ENCODE measurements at places on chromosomes 11 and 22.

DNA sequence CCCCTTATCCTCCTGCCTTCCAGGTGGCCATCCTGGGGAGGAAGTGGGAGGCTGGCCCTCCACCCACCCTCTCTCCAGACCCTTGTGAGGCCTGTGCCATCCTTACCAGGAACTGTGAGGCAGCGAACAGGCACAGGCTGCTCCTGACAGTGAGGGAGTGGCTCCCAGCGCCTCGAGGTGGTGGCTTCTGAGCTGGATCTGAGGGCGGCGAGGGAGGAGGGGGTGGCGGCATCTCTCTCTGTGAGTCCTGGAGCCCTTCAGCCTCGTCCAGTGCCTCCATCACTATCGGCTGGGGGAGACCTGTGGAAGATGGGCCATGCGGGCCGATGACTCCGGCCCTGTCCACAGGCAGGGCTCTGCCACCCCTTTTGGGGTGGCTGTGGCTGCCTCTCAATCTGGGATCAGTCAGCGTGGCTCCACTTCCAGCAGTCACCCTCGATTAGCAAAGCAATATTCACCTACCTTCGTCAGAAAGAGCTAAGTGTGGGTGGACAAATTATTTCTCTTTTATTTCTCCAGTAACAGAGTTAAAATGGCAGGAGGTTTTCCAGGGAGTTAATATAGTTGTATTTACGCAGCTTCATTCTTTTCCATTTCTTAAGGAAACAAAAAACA, 18.0 kb upstream of the IGSF22 start:
- DNase-seq, result no peak

DNA sequence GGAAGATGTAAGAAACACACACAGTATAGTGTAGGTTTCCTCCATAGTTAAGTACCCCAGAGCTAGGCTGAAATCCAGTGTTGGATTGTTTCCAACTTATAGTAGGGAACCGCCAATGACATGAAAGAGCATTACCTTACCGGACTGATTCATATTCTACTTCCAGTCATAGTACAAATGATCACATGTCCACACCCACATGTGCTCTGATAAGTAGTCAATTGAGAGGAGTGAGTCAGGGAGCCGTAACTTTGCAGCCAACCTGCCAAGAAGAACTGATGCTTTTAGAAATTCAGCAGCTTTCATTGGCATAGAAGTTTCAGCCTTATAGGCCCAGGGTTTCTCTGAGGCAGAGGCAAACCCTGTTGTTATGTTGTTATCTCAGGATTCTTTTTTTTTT, 240.6 kb downstream of the ETS1 start:
- no peak for DNase-seq

DNA sequence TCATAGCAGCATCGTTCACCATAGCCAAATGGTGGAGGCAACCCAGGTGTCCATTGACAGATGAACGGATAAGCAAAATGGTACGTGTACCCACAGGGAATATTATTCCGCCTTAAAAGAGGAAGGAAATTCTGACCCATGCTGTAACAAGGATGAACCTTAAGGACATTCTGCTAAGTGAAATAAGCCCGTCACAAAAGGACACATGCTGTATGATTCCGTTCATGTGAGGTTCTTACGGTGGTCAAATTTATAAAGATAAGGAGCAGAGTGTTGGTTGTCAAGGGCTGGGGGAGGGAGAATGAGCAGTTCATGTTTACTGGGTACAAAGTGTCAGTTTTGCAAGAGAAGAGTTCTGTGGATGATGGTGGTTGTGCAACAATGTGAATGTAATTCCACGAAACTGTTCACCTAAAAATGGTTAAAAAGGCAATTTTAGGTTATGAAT, 26.3 kb downstream of the APOL1 start:
- peak; percentile 4 for DNase-seq

- DNase-seq, result no peak
Measured at GRCh38 chr11:43985386-43985752, 42.9 kb downstream of the C11orf96 start.

GRCh38 chr11:124829986-124830385, 29.8 kb upstream of the MSANTD2 start:
- DNase-seq, result peak; percentile 37

GRCh38 chr11:117381481-117382387, 54.1 kb downstream of the CEP164 start:
- no peak for DNase-seq

DNA sequence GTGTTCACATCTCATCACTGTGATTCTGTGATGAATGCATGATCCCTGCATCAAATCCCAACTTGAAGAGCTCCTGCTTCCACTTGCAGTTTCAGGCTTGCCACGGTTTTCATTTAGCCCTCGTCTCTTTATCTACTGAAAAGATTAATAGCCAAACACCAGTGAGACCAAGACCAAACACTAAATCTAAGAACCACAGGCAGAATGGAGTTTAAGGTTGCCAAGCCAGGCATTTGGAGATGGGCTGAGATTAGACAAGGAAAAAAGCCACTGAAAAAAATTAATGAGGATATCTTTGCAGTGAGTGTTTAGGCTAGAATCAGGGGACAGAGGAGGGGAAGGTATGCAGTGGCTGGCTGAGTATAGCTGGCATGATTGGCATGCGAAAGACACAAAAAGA, 227.2 kb upstream of the BLID start:
- no peak for DNase-seq

GRCh38 chr11:15843309-15843872, 513.0 kb downstream of the SOX6 start:
- DNase-seq, result peak; percentile 86

- peak; percentile 82 for DNase-seq
Measured at GRCh38 chr11:11635443-11635842, 13.6 kb upstream of the GALNT18 start.

DNA sequence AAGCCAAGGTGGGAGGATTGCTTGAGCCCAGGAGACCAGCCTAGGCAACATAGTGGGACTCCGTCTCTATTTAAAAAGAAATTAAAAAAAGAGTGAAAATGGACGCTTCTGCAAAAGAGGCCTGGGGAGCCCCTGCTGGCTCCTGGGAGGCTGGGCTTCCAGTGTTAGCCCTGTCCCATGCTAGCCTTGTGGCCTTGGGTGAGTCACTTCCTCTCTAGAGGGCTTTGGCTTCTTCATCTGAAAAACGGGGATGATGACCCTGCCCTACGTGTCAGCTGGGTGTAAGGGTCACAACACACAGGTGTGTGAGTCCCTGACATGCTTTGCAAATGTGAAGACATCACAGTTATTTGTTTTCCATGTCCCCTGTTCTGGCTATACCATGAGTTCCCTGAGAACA, 32.8 kb downstream of the FAM227A start:
- no peak for DNase-seq

DNA sequence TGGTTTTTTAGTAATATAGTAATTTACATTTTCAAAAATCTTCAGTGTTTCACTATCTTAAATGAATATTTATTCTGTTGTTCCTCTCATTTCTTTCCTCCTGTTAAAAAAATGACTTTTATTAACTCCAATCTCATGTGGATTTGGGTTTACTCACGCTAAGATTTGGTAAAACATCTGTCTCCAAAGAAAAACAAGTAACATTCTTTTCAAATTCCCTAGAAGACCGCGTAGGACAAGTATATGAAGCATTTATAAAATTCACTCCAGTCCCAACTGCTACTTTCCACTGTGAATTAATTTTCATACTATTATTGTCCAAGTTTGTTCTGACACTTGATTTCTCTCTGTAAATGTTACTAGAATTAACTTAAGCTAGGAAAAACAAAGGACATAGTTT, 26.2 kb downstream of the SBF2 start:
- DNase-seq, result no peak

DNA sequence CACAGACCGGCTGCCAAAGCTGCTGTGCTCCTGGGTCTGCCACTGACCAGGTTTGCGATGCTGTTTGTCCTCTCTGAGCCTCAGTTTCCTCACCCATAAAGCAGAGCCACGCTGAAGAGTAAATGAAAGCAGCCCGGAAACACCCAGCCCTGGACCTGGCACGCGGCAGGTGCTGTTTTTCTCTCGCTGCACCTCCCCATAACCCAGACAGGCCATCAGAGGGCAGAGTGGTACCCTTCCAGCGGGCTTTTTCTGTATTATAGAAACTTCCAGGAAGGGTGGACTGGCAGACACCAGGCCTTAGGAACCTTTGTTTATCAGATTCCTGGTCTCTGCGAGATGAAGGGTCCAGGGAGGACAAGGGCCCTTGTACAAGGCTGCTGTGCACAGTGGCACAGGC, 17.9 kb upstream of the FGF19 start:
- DNase-seq, result no peak

GRCh38 chr11:95175818-95176380, 55.1 kb downstream of the SESN3 start:
- DNase-seq, result no peak

- peak; percentile 19 for DNase-seq
Measured at GRCh38 chr11:14059491-14059890, 97.0 kb downstream of the SPON1 start.

DNA sequence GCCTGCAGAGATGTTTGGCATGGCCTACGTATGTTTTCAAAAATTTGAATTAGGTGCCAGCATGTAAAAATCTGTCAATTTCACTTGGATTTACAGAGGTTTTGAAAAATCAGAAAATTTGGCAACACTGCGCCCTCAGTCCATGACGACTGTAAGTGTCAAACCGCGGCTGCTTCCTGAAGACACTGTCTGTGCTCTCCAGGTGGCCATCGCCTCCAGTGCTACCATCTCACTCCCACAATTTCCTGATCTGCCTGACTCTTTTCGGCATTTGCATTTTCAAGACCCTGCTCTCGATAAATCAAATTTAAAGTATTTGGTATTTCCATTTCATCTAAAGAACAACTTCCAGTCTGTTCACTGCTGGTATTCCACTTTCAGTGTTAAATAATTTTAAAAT, 34.6 kb downstream of the VSIG10L2 start:
- no peak for DNase-seq

GRCh38 chr11:101584129-101584515, 315 bp upstream of the TRPC6 start:
- no peak for DNase-seq

GRCh38 chr11:121109916-121110586, 9.0 kb downstream of the TECTA start:
- peak; percentile 76 for DNase-seq

DNA sequence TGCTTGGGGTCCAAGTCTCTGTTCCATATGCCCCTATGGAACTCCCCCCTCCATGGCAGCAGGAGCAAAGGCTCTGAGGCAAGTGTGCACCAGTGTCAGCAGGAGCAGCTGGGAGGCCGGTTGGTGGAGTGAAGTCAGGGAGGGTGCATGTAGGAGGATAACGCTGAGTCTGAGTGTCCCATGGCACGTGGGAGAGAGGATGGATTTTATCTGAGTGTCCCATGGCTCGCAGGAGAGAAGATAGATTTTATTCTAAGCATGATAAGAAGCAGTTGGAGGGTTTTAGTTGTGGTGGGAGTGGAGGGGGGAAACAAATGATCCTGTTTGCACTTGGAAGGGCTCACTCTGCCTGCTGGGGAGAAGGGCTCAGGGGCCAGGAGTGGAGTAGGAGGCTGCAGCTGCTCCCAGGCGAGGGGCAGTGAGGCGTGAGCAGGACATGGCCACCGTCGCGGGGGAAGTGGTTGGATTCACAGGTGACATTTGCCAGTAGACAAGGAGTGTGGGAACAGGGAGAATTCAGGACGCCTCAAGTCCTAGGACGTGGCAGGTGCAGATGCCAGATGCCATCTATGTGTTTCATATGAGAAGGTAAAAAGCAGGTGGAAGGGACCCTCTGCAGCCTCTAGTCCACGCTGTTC, 33.6 kb upstream of the PARVG start:
- no peak for DNase-seq

- DNase-seq, result no peak
Measured at GRCh38 chr11:45089676-45090499, 56.6 kb upstream of the PRDM11 start.

DNA sequence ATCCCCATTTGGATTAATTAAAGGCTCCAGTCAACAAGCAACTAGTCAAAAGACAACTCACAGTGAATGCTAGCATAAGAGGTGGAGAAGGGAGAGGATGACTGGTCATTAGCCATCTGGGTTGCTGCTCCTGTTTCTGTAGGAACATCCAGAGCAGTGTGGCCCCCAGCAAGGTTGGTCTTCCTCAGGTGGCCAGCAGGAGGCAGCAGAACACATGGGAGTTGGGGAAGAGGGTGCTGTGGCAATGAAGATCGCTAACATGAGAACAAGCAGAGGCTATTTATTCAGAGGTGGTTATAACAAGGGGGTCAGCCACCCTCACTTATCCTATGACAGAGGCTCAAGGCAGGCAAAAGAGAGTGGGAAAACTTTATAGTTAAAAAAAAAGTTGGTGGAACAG, 21.3 kb downstream of the IZUMO1R start:
- DNase-seq, result no peak

- DNase-seq, result peak; percentile 93
Measured at GRCh38 chr22:44753189-44754042, 1.0 kb downstream of the ARHGAP8 start.

Data from lung (tissue), 17 donors.